Stimulated activated CD8-positive, alpha-beta memory T cell treated with anti-CD3 and anti-CD28 coated beads, Interleukin-12 subunit alpha, Interleukin-12 subunit beta, amount 100 ng/mL, for 1 hour (primary cell): ENCODE measurements at places on chromosomes 7 and 10.

DNA sequence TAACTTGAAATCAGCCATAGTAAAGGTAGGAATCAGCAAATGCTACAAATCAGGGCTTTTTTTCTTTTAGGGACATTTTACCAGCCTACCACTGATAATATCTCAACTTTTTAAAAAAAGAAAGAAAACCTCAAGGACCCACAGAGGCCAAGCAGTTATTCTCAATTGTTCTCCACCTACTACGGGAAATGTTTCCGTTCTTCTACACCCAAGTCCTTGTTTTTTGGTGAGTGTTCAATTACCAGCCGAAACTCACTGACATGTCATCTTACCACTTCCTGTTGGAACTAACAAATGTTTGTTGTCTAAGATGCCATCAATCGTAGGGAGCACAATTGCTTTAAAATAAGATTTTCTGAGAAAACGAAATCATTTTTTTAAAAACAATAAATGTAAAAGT lies 50.2 kb upstream of the CDK1 start:
- no peak for DNase-seq

DNA sequence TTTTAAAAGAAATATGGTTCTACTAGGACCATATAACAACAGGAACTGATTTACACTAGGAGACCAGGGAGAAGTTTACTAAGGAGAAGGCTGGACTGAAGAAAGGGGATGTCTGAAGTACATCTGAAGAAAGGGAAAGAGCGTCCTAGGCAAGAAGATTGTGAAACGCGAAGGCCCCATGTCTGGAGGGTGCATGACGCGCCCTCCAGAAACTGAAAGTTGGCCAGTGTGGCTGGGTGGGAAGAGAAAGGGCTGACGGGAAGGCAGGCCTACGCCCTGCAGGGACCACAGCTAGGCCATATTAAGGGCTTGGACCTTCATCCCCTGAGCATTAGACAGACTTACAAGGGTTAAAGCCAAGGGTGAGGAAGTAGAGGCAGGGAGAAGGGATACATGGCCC lies 158.0 kb downstream of the TRIL start:
- no peak for DNase-seq

DNA sequence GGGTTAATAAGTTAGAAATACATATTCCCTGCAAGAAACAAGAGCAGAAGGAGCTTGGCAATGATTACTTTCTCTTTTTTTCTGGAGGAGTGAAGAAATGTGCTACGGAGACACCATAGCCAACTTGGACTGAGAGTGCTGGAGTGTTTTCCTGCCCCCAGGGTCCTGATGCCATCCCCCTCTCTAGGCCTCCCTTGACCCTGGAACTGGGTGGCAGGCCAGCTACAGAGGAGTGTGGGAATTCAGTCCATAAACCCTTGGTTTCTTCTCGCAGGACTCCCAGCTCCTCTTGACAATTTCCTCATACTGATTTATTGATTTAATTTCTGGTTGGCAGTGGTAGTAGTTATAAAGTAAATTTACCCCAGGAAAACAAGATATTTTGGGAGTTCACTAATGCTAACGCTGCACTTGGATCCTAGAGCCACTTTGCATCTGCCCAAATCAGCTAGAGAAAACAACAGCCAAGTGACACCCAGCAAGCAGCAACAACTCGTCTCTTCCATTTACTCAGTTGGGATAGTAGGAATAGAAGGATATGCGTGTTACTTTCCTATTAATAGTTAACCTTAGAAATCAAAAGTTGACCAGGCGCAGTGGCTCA lies 76.4 kb upstream of the CELF2 start:
- no peak for DNase-seq

DNA sequence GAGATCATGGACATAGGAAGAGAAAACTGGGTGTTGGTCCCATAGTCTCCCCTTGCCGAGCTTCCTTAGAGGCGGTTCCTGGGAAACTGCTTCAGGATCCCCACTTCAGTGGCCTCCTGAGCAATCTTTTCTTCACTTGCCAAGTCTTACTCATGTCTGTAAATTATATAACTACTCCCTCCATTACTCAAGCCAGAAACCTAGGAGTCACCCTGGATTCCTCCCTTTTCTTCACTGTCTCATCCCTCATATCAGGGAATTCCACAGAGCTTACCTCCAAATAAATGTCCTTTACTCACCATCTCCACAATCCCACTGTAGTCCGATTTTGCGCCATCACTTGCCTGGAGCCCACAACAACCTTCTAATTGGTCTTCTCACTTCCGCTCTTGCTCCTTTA lies 29.1 kb upstream of the TRUB1 start:
- DNase-seq: no peak

DNA sequence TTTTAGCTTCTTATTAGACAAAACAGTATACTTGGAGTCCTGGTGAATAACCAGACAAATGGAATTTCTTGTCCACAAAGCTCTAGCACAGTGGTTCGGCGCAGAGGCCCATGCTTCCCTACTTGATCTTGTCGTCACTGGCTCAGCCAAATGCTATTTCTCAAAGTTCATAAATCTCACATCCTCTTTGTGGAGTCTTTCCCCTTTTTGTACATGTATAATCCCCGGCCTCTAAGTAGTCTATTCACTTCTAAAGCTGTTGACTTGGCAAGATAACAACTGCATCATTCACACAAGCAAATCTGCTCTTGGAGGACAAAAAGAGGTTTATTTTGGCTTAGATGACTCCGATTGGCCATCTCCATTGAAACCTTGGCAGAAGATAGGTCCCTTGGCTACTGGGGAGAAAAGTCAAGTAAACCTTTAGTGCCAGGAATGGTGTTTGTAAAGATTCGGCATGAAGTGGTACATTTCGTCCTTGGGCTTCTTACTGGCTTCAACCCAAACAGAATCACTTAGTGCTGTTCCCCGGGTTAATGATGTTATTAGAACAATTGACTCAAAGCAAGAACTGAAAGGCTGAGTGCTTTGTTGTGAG lies 5.1 kb upstream of the AKR1E2 start:
- DNase-seq: no peak

DNA sequence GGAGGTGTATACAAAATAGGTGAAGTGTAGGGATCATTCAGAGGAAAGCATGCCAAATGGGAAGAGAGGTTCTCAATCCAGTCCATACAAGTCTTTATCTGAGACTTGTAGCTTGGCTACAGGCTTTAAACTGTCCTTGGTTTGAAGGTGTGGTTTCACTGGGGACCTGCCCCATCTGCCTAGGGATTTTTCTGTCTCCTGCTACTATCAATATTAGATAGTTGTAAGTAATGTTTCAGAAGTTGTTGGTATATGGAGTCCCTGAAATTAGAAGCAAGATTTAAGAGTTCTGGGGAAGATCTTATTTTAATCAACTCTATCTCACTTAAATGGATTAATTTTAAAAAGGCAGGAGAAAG lies 100.9 kb downstream of the ANKRD7 start:
- no peak for DNase-seq

- DNase-seq: no peak
Observed at GRCh38 chr10:98400482-98400881, 14.5 kb downstream of the PYROXD2 start.

DNA sequence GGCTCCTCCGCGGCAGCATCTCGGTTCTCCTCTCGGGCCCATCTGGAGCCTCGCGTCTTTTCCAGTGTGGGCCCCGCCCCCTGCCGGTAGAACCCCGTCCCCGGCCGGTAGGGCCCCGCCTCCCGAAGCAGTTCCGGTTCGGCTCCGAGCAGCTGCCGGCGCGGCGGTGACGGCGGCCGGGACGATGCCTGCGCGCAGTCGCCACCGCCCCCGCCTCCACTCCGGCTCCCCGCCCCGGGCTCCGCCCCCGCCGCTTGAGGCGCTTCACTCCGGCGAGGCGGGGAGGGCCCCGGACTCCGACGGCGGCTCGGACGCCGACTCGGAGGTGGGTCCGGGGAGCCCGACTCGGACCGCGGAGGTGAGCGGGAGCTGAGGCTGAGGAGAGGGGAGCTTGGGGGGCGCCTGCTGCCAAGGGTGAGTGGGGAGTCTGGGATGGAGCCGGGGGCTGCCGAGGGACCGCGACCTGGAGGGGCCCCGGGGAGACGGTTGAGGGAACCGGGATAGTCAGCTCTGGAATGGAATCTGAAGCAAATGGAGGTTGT lies at the start of gene SAMD8:
Gene SAMD8 (plus strand): TSS at position 292 of the 542 bp plus-strand sequence. CDS start 38,873 bp downstream, outside the sequence.
- peak; percentile 90 for DNase-seq

- DNase-seq: no peak
Observed at GRCh38 chr7:106563466-106564150, 97.3 kb downstream of the CCDC71L start.

DNA sequence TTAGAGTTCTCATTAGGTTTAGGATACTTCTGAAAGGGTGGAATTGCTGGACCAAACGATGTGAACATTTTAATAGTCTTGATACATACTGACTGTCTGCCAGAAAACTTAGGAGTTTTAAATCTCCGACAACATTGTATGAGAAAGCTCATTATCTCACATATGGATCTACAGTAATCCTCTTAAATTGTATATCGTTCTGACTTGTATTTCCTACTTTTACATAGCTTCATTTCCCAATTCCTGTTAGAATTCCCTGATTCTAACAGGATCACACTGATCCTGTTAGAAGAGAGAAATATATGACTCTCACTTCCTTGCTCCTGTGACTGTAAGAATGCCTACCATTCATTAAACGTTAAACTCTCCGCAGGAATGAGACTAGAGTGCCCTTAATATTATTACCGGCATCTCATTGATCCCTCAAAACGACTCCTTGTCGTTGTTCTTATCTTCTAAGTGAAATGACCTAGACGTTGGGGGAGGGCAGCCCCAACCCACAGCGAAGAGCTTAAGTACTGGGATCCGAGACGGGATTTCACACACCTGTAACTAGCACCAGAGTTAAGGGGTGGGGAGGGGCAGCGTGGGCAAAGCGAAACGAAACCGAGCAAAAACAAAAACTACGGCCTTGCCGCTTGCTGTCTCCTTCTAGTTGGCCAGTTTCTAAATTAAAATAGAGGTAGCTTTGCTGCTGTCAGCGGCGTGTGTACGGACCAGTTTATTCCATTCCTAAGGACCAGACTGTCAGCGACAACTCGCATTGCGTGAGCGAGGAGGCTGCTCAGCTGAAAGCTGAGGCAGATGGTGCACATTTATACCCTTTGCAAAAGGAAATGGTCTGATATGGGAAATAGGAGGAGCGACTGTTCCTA lies 678 bp upstream of the TMEM106B start:
- DNase-seq: no peak

- DNase-seq: no peak
Observed at GRCh38 chr7:46515844-46516590, 594.9 kb upstream of the IGFBP3 start.

- no peak for DNase-seq
Observed at GRCh38 chr10:1602037-1602484, 135.3 kb downstream of the ADARB2 start.

- DNase-seq: no peak
Observed at GRCh38 chr7:14380881-14381280, 391.4 kb upstream of the ETV1 start.

DNA sequence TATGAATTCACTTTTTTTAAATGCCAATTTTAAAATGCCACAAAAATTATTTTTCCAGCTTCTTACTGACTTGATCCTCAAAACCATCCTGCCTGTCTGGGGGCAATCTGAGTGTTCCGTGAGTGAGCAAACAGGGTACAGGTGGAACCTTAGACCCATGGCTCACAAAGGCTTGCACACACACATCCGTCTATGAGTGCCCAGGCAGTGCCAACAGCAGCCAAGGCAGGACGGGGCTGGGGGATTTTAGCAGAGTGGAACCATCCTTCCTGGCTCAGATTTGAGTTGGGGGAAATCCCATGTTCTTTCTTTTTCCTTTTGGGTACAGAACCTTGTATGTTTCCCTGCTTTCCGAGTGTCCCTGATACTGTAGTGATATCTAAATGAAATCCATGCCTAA lies 377.7 kb upstream of the MGMT start:
- DNase-seq: no peak

DNA sequence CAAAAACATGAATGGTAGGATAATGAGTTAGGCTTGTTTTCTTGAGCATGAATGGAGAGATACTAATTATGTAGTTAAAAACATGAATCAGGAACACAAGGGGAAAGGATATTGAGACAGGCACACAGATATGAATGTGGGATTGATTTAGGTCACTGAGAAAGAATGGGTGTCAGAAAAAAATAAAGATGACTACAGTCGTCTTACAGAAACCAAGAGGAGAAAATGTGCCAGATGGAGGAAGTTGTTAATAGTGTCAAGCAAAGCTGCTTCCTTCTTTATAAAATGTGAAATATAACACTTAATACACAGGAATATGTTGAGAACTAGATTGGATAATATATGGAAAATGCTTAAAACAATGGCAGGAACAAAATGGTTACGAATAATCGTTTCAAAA lies 173.3 kb upstream of the BET1 start:
- no peak for DNase-seq

DNA sequence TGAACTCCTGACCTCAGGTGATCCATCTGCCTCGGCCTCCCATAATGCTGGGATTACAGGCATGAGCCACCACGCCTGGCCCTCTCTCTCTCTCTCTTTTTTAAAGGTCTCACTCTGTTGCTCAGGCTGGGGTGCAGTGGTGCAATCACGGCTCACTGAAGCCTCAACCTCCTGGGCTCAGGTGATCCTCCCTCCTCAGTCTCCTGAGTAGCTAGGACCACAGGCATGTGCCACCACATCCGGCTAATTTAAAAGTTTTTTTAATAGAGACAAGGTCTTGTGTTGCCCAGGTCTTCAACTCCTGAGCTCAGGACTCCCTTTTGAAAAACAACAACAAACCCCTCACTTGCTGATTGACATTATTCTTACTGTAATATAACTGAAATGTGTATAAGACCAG lies 11.6 kb downstream of the PALD1 start:
- no peak for DNase-seq

GRCh38 chr7:115032715-115033703 lies 111.1 kb downstream of the MDFIC start:
- no peak for DNase-seq

DNA sequence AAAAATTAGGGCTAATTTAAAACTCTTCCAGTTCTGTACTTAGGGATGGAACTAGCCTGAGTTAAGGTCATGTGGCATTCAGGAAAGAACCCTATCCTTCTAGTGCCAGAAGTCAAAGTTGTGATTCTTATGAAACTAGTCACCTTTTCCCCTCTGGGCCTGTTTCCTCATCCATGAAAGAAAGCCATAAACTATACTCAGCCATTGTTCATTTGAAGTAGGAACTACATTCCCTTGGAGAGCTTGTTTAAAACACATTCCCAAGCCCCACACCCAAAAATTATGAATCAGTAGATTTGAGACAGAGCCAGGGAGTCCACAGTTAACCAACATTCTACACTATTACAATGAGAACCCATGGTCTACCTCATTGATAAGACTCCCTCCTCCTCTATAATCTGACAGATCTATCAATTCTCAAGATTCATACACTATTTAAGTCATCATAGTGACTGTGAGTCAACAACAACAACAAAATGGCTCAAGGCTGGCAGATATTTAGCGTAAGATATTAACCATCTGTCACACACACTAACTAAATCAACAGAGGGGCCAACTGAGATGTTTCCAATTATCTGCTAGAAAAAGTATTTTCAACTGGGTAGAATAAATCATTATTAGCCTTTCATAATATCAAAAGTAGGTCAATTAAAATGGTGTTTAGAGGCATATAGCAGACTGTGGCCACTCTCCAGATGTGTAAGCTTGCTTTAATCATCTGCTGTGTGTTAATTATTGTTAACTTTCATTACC lies 102.3 kb downstream of the SLC25A13 start:
- DNase-seq: no peak
